Stimulated activated CD8-positive, alpha-beta memory T cell treated with anti-CD3 and anti-CD28 coated beads, Interleukin-4, amount 100 ng/mL, for 48 hours (primary cell): ENCODE measurements at places on chromosomes 5 and 9.

GRCh38 chr9:106728860-106729259, 134.1 kb upstream of the ZNF462 start:
- no peak for DNase-seq

DNA sequence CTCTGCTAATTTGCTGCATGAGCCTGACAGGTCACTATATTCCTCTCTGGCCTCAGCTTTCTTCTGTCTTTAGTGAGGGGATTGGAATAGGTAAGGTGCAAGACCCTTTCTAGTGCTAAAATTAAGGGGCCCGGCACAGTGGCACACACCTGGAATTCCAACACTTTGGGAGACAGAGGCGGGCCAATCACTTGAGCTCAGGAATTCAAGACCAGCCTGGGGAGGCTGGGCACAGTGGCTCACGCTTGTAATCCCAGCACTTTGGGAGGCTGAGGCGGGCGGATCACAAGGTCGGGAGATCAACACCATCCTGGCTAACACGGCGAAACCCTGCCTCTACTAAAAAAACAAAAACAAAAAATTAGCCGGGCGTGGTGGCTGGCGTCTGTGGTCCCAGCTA, 37.2 kb downstream of the EGR1 start:
- DNase-seq, result no peak

DNA sequence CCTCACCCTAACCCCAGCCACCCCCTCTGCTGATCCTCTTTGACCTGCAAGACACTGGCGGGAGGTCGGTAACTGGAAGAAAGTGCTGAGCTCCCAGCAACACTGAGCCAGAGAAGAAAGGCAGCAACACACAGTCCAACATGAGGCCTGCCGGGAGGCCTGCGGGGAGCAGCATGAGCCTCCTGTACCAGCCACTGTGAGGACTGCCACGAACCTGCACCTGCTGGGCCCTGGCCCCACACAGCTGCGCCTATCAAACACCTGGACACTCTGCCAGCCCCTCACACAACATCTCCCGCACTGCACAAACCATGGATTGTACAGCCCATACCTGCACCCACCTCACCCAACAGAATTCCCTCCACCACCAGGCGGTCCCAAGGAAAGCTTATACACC, 18.3 kb downstream of the CAMK2A start:
- DNase-seq, result no peak

GRCh38 chr9:6584881-6585597, 60.5 kb downstream of the GLDC start:
- DNase-seq, result no peak

- DNase-seq, result no peak
These were observed 508.3 kb downstream of the EBF1 start for GRCh38 chr5:158591301-158591863.

- no peak for DNase-seq
These were observed 58.6 kb downstream of the LHFPL2 start for GRCh38 chr5:78589923-78590322.

- no peak for DNase-seq
These were observed 94.7 kb downstream of the NLN start for GRCh38 chr5:65816729-65817128.

DNA sequence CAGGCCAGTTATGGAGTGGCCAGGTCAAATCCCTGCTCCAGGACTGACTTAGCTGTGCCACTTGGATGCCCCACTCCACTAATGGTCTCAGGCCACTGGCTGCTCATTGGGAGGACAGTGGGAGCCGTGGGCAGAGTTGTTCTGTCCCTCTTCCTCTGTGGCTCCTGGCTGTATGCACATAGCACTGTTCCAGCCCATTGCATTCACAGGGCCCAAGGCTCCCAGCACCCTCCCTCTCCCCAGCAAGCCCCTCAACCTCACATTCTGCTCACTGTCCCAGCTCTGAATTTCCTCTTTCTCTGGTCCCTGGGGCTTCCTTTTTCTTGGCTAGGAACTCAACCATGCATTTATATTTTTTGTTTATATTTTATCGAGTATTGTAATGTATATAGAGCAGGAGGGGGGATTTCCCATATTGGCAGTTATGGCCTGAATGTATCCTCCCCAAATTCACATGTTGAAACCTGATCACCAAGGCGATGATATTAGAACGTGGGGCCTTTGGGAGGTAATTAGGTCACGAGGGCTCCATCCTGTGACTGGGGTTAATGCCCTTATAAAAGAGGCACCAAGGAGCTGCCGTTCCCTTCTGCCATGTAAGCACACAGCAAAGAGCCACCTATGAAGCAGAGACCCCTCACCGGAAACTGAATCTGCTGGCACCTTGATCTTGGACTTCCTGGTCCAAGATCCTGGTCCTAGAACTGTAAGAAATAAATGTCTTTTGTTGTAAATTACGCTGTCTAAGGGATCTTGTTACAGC, 17.0 kb upstream of the MVB12B start:
- no peak for DNase-seq

DNA sequence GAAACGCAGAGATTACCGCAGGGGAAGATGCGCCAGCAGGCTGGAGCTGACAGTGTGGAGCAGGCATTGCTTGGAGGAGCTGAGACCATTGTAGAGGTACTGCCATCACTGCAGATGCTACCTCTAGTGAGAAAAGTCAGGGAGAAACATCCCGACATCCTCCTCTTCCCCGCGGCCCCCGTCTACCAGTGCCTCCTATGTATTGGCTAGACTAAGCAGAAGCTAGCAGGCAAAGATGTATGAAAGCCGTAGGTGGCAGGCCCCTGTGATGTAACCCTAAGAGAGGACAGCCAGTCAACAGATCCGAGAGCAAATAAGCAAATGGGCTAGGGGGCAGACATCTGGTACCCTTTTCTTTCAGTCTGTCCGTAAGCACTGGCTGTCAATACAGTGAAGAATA, 115.5 kb upstream of the ACTBL2 start:
- no peak for DNase-seq

- no peak for DNase-seq
These were observed 161.2 kb downstream of the RGS3 start for GRCh38 chr9:113624721-113625120.

- DNase-seq, result no peak
These were observed 20.1 kb downstream of the UNC5A start for GRCh38 chr5:176830422-176830994.

- DNase-seq, result peak; percentile 53
These were observed 98.6 kb downstream of the FBXW11 start for GRCh38 chr5:171907725-171908343.

GRCh38 chr5:108361771-108362170, 20.1 kb downstream of the FBXL17 start:
- no peak for DNase-seq

DNA sequence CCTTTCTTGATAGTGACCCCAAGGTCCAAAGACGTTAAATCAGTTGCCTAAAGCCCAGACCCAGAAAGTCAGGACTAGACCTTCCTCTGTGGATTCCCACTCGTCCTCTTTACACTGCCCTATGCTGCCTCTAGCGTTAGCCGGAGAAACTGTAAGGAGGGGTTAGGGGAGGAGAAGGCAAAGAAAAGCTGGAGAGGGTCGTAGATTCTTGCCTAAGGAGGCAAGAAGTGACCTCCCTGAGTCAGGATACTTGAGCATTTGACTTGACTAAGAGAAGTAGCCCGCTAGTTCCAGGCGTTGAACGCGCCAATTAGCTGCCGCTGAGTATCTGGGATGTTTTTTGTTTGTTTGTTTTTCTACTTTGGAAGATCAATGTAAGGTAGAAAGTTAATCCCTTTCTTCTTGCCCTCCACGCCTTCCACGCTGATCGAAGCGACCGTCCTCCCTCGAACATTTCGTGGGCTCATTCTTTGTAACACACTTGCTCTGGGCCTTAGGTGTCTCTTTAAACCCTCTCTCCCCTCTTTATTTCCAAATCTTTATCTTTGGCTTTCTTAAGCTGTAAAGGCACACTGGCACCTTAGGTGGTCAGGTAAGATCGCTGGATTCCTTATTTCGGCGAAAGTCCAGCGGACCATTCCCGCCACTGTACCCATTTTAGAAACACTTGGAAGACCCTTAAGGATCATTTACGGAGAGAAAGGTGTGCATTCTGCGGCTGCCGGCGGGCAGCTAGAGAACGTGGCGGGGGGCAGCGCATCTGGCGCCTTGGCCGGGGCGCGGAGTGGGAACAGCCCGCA, 5.1 kb upstream of the RGMB start:
- DNase-seq, result peak; percentile 54

- no peak for DNase-seq
These were observed 241.0 kb upstream of the IRX1 start for GRCh38 chr5:3354606-3355005.

- DNase-seq, result no peak
These were observed 355.1 kb upstream of the TUSC1 start for GRCh38 chr9:26033336-26033735.

DNA sequence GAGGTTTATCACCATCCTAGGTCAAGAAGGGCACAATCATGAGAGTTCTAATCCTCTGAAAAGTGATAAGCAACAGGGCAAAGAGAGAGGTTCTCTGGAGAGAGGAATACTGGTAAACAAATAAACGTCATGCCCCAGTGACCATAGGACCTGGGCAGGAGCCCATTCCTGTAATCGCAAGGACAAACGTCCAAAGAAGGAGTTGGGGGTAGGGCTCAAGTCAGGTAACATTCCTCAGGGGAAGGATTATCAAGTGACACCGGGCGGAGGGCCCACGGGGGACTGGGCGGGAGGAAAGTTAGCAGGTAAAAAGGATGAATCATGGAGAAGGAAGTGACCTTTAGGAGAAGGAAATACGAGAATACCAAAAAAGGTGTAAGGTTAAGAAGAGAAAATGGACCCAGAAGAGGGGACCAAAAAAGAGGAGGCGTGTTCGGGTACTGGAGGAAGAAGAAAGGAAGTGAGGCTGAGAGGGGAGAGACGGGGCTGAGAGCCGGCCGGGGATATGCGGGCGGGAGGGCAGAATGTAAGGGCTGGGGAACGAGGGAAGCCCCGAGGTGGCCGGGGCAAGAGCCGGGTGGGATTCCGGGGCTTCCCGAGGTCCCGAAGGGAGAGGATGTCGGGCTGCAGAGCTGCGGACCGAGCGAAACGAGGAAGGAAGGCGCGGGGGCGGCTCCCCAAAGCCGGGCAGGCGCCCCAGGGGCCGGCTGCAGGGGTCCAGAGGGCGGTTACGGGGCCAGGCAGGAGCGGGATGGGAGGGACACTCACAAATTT, 583 bp downstream of the DIAPH1 start:
- peak; percentile 79 for DNase-seq

- DNase-seq, result no peak
These were observed at the start of gene PCDHB7 for GRCh38 chr5:141172381-141173204. TSS of gene PCDHB7 (plus strand) at chr5:141172644. CDS start at chr5:141172836, 192 bp downstream.

DNA sequence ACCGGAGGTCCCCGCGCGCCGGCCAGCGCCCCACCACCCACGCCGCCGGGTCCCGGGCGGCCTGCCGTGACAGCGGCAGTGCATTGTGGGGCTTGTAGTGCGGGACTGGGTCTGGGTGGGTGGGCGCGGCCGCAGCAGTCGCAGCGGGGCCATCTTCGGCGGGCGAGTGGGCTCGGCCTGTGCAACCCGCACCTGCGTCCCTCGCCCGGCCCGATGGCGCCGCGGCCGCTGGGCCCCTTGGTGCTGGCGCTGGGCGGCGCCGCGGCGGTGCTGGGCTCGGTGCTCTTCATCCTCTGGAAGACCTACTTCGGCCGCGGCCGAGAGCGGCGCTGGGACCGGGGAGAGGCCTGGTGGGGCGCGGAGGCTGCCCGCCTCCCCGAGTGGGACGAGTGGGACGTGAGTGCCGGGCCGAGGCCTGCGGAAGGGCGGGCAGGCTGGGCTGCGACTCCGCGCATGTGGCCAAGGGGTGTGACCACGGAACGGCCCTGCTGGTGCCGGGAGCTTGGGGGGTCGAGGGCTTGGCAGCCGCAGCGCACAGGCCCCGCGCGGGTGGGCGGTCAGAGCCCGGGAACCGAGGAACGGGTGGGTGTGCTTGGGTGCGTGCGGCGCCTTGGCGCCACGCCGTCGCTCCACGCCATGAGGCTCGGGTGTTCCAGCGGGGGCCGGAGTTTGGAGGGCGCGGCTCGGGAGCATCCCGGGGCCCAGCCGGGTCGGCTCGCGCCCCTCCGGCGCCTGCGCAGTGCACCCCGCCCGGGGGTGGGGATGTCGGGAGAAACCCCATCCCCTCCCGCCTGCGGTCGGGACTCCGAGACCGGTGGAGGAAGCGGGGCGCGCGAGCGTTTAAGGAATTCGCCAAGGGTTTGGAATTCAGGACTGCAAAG, at the start of gene ARL10:
ARL10 (plus strand) TSS at position 137 of the 881 bp plus-strand sequence; CDS start at position 214, 77 bp downstream.
- peak; percentile 76 for DNase-seq

- no peak for DNase-seq
These were observed 13.9 kb downstream of the IPPK start for GRCh38 chr9:92655896-92656536.

DNA sequence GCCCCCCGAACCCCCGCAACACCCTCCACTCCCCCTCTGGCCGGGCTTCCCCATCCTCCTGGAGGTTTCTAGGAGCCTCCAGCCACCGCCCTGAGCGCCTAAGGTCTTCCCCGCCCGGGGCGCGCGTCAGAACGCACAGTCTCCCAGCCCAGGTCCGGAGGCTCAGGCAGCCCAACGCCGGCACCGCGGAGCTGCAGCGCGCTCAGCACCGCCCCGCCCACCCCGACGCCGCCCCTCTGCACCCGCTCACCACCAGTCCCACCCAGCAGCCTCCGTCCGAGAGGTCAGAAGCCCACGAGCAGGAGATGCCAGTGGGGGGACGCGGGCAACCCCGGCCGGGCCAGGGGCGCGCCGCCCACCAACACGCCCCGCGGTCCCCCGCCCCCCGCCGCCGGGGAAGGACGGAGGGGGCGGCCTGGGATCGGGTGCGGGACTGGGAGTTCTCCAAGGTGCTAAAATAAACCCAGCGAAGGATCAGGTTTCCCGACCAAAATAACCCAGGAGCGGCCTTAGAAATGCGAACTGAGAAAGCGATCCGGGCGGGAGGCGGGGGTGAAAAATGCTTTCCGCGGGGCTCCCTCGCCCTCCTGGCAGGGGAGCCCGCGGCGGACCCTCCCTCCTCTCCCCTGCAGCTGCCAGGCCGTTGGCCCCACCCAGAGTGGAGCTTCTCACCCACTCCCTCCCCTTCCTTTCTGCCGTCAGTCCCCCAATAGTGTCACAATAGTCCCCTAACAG, 6.5 kb upstream of the FAM78A start:
- peak; percentile 50 for DNase-seq

GRCh38 chr5:132417889-132418485, 48.5 kb downstream of the SLC22A5 start:
- DNase-seq, result no peak

DNA sequence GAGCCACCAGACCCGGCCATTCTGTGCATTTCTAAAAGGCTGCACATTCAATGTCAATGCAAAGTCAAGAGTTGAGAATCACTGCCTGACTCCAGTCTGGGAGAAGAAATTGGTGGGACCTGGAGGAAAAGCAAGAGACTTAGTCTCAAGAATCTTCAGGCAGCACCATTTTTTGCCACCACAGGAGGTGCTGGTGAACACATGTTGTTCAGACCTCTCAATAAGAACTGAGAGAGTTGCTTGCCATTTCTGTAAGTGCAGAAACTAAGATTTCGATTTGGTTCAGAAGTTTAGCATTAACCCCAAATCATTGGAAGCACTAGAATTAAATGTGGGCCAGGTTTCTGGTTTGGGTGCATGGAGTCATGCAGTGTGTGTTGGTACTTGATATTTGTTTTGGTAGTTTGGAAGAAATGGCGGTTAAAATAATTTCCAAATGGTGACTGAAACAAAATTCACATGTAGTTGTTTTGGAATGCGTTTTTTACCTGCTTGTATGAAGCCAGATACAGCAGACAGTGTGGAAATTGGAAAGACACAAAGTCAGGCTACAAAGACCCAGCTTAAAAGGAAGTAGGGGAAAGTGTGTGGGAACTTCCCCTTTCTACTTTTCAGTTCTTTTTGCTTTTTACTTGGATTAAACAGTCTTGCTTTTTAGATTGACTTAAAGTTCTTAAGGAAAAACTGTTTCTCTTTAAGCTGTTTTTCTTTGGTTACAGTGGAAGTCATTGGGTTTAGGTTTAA, 20.4 kb downstream of the PDE8B start:
- DNase-seq, result no peak
